ENCODE measurements at places on chromosomes 1 and 21.

DNA sequence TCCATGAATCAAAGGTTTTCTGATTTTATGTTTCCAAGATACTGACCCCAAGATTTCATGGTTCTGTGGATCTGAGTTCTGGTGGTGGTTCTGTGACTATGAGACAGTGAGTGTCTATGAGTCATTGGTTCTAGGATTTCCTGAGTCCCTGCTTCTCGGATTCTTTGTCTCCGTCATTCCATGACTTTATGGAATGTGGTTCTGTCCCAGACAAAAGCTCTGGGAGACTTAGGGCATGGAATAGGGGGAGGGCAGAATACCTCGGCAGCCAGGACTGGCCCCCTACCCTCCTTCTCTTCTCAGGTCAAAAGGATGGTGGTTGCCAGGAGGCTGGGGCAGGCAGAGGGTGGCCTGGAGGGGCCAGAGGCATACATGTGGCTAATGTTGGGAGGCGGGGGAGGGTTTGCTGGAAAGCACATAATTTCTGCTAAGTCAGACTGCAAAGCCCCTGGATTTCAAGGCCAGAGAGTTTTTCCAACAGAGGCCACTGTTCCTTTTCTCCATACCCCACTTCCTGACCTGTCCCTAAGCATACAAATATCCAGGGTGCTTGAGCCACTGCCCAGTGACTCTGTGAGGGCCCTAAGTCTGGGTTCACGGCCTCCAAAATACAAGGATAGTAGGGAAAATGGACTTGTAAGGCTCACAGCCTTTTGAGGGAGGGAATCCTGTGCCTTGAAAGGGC, 17.2 kb downstream of the CDCP2 start:
- DNase-seq, result no peak

GRCh38 chr21:45151445-45152160, 77.2 kb downstream of the ADARB1 start:
- DNase-seq, result no peak

- no peak for DNase-seq
Measured at GRCh38 chr1:94530373-94530878, 11.1 kb downstream of the F3 start.

GRCh38 chr1:239006276-239006675, 380.1 kb upstream of the CHRM3 start:
- no peak for DNase-seq

- DNase-seq, result no peak
Measured at GRCh38 chr1:167196166-167196565, 24.5 kb upstream of the POU2F1 start.

- DNase-seq, result no peak
Measured at GRCh38 chr1:160579216-160579701, at the start of gene CD84. Gene CD84 (minus strand): TSS chr1:160579496. CDS start chr1:160579437, 59 bp downstream.

GRCh38 chr1:63817152-63817667, 43.4 kb downstream of the ROR1 start:
- no peak for DNase-seq

- DNase-seq, result no peak
Measured at GRCh38 chr1:48236716-48237470, 14.4 kb downstream of the SLC5A9 start.

GRCh38 chr1:13728091-13728715, 28.2 kb downstream of the PRDM2 start:
- DNase-seq, result peak; percentile 36

DNA sequence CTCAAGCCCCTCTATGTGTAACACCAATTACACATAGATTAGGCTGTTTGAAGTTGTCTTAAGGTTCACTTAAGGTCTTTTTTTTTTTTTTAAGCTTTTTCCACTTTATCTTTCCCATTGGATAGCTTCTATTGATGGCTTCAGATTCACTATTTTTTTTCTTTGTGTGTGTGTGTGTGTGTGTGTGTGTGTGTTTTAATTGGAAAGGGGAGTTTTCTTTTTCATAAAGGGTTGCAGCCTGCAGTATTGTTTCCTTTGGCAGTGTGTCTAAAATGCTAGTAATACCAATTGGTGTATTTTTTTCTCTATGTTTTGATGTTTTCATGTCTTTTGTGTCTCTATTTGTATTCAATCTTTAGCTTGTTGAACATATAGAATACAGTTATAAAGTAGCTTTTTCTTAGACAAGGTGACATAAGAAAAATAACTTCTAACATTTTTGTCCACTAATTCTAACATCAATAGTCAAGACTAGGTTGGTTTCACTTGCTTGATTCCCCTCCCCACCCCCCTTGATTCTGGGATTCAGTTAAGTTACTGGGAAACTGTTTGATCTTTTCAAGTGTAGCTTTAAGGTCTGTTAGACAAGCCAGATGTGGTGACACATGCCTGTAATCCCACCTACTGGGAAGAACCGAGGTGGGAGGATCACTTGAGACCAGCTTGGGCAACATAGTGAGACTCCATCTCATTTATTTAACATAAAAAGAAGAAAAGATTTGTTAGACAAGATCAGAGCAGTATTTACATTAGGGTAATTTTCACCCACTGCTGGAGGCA, 21.4 kb downstream of the PRRC2C start:
- DNase-seq, result no peak

DNA sequence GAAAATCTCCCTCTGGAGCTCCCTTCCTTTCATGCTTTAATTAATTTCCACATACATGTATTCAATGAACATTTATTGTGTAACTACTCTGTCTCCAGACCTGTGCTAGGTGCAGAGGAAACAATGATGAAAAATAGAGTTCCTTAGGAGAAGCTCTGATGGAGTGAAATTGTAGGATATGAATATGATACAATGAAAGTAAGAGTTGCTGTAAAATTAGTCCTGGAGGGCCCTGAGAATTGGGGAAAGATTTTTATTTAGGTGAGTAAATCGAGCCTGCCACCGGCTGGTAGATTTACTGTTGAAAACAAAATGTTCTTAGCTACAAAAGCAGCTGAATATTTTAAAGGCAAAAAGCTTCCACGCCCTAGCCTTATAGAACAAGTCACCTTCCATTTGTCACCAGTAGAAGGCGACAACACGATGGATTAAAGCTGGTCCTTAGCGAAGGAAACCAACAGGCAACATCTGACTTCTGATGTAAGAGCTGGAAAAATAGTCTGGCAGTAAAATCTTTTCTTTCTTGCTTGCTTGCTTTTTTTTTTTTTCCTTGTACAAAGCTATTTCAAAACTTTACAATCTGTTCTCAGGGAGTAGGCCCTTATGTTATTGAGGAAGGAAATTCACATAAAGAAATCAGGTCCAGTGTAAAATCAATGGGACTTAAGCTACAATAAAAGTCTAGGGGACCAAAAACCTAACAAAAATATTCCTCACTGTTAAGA, 82.0 kb upstream of the ROR1 start:
- no peak for DNase-seq

DNA sequence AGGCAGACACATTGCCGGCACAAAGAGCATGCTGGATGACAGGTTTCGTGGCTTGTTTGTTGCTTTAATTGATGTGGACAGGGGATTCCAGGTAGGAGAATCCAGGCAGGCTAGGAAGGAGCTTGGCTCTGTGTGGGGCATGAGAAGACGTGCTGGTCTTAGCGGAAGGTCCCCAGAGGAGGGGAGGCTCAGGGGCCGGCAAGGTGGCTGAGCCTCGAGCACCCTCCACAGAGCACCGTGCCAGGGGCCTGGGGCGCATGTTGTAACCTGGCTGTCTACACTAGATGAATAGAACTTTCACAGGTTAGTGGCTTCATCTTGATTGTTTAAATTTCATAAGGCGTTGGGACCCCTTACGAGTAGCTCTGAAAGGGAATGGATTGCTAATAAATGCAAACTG, 223.1 kb downstream of the CAMTA1 start:
- DNase-seq, result no peak

GRCh38 chr1:59146651-59147358, 150.1 kb upstream of the FGGY start:
- DNase-seq, result peak; percentile 82

DNA sequence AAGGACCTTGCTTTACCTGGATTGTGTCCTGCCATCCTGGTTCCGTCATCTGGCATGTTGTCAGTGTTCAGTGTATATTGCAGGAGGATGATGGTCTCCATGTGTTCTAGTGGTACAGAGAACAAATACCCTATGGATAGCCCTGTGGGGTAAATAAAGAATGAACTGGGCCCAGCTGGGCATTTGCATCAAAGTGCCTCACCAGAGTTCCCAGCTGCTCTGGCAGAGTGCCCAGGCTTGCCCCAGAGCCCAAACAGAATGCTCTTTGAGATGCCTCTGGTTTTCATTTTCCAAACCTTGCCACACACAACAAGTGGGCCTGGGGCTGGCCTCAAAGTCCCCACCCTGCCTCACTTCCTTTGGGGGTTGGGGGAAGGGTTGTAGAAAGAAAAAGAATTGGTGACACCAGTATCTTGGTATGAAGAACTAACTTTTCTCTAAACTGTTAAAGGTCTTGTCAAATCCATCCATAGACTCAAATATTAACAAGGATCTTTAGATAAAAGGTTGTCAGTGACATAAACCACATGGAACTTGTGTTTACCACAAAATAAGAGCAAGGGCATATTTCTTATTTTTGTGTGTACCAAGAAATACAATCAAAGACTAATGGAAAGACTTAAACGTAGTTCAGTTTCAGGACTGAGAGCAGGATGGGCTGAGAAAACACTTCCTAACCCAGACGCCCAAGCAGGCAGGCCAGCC, 82.2 kb downstream of the LMO4 start:
- DNase-seq, result no peak

DNA sequence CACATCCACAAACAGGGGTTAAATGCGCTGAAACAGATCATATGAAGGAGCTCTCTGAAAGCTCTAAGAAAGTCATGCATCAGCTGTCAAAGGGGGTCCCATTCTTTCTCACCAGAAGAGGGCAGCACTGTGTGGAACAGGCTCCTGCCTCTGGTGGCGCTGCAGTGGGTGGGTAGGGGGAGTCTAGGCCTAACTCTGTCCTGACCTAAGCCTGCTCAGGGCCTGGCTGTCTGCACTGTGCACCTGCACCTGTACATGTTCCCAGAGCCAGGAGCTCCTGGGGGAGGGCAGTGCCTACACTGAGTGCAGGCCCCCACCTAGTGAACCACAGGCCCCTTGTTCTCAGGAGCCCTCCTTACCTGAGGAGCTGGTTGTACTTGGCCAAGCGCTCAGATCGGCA, 16.0 kb downstream of the ENO1 start:
- DNase-seq, result no peak

DNA sequence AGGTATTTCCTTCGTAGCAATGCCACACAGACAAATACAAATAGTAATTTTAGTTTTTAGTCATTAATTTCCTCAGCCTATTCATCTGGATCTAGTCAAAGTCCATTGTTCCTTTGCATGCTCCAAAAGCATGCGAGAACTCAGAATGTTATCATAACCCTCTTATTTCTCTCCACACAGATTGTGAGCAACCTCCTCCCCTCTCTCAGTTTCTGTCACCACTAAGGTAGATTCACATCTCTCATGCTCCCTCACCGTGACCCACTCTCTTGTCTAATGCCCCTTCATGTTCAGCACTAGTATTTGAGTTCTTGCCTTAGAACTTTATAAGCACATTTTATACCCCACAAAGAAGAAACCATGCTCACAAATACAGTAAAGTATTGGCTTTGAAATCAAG, 582.4 kb downstream of the PLA2G4A start:
- no peak for DNase-seq

DNA sequence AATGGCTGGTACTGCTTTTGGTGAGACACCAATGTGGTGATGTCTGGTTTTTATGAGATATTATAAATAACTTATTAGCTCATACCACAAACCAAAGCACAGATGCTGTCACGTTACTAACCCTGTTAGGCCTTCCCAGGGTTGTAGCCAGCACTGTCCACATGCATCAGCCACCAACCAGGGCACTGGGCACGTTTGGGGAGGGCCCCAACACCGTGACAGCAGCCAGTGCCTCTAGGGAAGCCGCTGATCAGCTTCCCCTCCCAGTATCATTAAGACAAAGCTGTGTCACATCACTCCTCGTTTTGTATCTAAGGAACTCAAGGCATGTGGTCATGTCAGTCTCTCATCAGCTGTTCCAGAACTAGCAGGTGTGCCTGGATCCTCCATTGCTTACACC, 13.9 kb downstream of the URB1 start:
- DNase-seq, result no peak

DNA sequence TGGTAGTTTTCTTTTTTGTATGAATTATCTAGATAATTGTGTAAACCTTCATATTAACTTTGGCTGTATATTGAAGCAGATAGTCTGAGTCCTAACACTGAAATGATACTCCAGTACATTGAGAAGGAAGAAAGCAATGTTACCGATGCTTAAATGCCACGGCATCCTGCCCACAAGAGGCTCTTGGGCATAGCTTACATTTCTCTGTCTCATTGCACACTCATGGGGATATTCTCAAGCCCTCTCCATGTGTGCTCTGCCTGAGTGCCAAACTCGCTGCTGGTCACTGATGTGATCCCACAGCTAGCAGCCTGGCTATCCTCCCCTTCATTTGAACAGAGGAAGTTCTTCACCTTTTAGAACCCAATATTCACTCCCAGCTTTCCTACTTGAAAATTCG, 179.4 kb downstream of the TGFB2 start:
- DNase-seq, result no peak

DNA sequence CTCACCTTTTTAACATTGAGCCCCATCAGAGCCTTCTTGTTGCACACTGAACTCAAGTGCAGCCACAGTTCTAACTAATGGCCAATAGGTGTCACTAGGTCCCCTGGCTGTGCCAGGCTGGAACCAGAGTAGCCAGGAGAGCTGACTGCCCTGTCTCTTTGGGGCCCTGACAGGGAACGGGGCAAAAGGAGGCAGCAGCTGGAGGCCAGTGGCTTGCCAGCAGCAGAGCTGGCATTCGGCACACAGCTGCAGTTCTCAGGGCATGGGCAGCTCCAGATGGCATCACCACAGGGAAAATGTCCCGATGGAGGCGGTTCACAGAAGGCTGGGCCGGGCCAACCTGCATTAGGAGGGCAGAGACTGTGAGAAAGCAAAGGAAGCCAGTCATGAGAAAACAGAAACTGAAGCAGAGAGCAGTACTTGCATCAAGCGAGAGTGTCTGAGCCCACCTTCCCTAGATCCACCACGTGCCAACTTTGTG, 188.6 kb downstream of the FCRL5 start:
- peak; percentile 46 for DNase-seq

- no peak for DNase-seq
Measured at GRCh38 chr1:15676688-15677661, 7.1 kb upstream of the PLEKHM2 start.

- DNase-seq, result no peak
Measured at GRCh38 chr1:27057389-27057788, 44.7 kb upstream of the TENT5B start.

GRCh38 chr1:167197692-167198091, 23.0 kb upstream of the POU2F1 start:
- no peak for DNase-seq

DNA sequence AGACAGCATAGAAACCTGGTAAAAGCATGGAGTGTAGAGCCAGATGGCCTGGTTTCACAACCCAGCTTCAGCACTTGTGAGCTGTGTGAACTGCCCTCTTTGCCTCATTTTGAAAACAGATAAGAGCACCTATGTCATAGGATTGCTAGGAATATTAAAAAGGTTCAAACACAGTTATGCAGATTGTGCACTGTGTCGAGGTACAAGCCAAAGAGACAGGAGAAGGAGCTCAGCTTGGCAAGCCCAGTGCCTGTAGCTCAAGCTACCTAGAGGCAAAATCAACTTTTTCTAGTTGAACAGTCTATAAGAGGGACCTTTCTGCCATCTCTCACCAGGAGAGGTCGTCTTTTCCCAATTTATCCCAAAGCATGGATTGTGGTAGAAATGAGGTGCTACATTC, 5.0 kb downstream of the CHODL start:
- DNase-seq, result no peak

- DNase-seq, result no peak
Measured at GRCh38 chr1:50152236-50152635, 43.5 kb downstream of the ELAVL4 start.

Data from GM06990 (cell line).